ENCODE measurements at places on chromosomes 12 and 14. TPM values are rescaled to one million over a fixed set of nuclear protein-coding genes. Genes with fewer than 3 reads are reported as not detected.

DNA sequence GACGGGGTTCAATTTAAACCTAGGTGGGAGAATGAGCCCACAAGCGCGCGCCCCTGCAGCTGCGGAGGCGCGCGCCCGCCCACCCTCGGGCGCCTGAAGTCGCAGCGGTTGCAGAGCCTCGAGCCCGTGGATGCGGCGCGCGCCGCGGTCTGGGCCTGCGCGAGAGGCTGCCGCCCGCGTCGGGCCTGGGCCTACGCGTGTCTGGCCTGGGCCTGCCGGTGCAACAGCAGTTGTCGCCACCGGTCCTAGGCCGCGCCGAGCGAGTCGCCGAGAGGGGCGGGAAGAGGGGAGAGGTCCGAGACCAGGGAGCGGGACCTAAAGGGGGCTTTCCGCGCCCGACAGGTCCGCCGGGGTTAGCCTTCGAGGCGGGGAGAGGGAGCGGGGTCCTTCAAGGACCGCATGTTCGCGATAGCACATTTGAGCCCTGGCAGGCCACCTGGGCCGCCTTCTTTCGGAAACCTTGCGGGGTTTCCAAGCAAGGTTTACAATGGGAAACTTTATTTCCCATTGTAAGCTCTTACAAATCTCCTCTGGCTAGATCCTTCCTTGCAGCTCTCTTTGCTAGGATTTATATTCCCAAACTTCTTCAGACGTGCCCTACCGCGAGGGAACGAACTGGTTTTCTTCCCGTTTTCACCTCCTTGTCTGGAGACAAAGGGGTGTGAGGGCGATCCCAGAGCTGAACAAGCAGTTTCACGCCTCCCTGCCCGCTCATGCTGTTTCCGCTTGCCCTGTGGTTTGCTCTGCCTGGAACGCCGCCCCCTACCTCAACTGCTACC, 6.8 kb downstream of the SIX6 start:
- DNase-seq, result peak; percentile 35
- peaks cover 5% of the 10 kb centered on the region for H3K4me1 ChIP-seq
- peaks cover 73% of the 10 kb centered on the region for H3K27me3 ChIP-seq
- peak overlapping the region; percentile 30 for H3K27ac ChIP-seq
- no peak overlapping the region for H3K4me3 ChIP-seq
- no peaks in the 10 kb centered on the region for H3K36me3 ChIP-seq

DNA sequence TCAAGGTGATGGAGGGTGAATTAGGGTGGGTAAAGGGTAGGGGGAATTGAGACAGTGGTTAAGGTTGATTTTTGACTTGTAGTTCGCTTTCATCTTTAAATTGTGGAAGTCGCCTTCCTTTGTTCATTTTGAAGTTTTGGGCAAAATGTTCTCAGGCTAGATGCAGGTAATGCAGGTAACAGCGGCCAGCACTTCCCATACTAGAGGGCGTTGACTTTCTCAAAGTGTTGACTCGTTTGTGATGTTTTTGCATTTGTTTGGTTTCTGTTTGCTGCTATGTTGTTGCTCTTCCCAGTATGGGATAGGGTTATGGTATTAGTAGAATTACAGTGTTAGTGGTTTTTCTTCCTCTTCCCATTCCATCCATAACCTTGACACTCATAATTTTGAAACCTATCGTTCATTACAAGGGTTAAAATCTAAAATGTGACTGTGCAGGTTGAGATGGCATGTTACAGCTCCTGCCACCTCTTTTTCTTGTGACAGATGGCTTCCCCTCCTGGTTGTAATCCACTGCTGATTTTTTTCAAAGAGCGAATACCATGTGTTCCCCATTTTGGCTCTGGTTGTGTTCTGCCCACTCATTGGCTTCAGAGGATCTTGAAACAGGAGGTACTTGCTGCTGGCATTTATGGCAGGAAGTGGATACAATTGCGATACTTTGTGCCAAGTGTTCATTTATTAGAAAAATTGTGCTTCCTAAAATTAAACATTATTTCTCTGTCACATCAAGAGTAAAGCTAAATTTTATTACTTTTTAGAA, 57.1 kb downstream of the ERC1 start:
- H3K4me1 ChIP-seq, result peaks cover 10% of the 10 kb centered on the region
- DNase-seq, result no peak
- H3K4me3 ChIP-seq, result no peak overlapping the region
- peaks cover 4% of the 10 kb centered on the region for H3K36me3 ChIP-seq
- H3K27me3 ChIP-seq, result no peaks in the 10 kb centered on the region
- no peak overlapping the region for H3K27ac ChIP-seq

- DNase-seq, result no peak
- no peak overlapping the region for H3K27ac ChIP-seq
- peaks cover 3% of the 10 kb centered on the region for H3K36me3 ChIP-seq
- peaks cover 5% of the 10 kb centered on the region for H3K4me1 ChIP-seq
- H3K4me3 ChIP-seq, result no peak overlapping the region
- H3K27me3 ChIP-seq, result no peaks in the 10 kb centered on the region
Measured at GRCh38 chr12:91857813-91858542, 287.7 kb downstream of the BTG1 start.

DNA sequence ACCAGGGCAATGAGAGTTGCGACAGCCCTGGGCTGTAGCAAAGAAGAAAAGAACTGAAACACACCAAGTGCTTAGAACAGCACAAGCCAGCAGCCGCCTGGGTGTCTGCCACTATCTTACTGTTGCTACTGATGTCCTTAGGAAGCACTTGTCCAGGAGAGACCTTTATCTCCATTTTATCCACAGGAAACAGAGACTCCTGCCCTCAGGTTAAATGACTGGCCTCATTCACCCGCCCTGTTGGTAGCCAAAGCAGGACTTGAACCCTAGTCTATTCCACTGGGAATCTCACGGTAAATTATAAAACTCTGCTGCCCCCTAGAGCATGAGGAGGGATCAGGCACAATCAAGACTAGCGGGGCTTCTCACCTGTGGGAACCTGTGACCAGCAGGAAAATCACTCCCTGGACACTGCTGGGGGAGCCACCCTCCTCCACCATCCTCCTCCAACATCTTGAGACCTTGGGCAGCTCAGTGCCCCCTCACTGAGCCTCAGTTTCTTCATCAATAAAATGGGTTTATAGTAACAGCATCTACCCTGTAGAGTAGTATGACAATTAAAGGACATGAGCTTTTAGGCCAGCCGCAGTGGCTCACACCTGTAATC, 20.5 kb upstream of the TESC start:
- DNase-seq, result no peak
- H3K27me3 ChIP-seq, result no peaks in the 10 kb centered on the region
- no peak overlapping the region for H3K4me3 ChIP-seq
- peaks cover 3% of the 10 kb centered on the region for H3K4me1 ChIP-seq

- H3K4me1 ChIP-seq, result peaks cover 2% of the 10 kb centered on the region
- H3K27ac ChIP-seq, result no peak overlapping the region
- H3K36me3 ChIP-seq, result no peaks in the 10 kb centered on the region
Measured at GRCh38 chr12:124147027-124147426, 147.9 kb upstream of the RFLNA start.

Gene CD4
- 2.6 TPM for total RNA-seq

GRCh38 chr12:120842595-120842994, 61.6 kb downstream of the SPPL3 start:
- peaks cover 8% of the 10 kb centered on the region for H3K36me3 ChIP-seq
- peaks cover 14% of the 10 kb centered on the region for H3K4me1 ChIP-seq
- no peak overlapping the region for H3K4me3 ChIP-seq
- DNase-seq, result no peak

DNA sequence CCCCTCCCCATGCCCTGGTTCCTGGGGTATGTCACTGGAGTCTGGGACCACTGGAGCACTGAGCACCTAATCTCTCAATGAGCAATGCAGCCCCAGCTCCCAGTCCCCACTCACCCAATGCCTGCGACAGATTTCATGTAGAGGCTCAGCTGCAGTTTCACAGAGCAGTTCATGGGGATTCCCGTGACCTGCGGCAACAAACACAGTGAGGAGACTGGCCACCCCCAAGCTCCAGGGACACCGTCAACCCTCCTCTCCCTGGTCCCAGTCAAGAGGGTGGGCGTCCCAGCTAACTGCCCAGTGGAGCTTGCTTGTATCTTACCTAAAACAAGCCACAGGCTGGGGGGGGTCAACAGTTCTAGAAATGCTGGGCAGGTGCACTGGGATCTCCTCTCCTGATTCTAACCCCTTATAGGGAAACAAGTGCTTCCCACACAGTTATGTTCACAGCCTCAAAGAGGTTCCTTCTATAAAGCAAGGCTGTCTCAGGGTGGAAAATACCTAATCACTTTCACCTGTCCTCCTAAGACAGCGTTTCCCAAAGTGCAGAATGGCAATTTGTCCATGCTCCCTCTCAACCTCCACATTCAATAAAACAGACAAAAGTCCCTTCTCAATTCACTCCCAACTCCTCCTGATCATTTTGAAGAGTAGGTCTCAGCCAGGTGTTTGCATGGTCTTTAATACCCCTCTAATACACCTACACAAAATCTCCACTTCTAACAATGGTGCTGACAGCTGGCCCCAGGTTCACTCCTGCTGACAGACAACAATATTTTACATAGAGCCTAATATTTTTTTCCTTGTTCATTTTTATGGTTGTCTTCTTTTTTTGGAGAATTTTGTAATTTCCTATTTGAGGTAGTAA, 68.3 kb downstream of the SCARB1 start:
- H3K4me3 ChIP-seq, result no peak overlapping the region
- DNase-seq, result no peak
- H3K36me3 ChIP-seq, result peaks cover 6% of the 10 kb centered on the region
- H3K27me3 ChIP-seq, result no peaks in the 10 kb centered on the region

DNA sequence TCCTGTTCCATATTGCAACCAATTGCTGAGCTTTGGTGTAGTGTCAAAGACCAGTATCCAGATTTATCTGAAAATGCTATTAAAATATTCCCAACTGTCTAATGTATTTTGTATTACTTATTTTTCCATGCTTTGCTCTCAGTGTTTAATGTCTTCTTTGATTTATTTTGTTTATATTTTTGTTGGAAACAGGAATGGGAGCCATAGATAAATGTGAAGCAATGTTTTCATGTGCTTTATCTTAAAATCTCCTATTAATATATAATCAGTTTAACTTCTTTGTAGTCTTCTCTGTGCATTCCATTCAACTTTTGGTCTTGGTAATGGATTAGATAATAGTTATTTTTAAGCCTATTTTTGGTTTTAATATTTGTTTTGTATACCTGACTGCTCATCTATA, 8.8 kb downstream of the RAP1B start:
- H3K27me3 ChIP-seq, result no peaks in the 10 kb centered on the region
- H3K27ac ChIP-seq, result no peak overlapping the region
- no peak overlapping the region for H3K4me3 ChIP-seq
- peaks cover 42% of the 10 kb centered on the region for H3K36me3 ChIP-seq
- H3K4me1 ChIP-seq, result peaks cover 66% of the 10 kb centered on the region

- H3K36me3 ChIP-seq, result no peaks in the 10 kb centered on the region
- H3K4me1 ChIP-seq, result peaks cover 4% of the 10 kb centered on the region
- H3K4me3 ChIP-seq, result peak overlapping the region; percentile 69
- peak; percentile 59 for DNase-seq
- H3K27me3 ChIP-seq, result peaks cover 13% of the 10 kb centered on the region
- no peak overlapping the region for H3K27ac ChIP-seq
Measured at GRCh38 chr12:116508145-116509121, 50.7 kb upstream of the MAP1LC3B2 start.

DNA sequence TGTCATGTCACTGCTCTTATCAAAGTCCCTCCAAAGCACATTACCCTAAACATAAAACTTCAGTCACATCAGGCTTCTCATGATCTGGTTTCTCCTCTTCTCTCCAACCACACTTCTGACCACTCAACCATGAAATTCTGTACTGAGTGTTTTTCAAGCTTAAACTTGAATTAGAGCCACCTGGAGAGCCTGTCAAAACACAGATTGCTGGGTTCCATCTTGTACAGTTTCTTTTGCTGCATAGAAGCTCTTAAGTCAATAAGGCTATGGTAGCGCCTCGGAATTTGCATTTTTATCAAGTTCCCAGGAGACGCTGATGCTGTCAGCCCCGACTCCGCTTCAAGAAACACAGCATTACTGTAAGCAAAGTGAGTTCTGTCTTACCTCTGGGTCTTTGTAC, 16.4 kb upstream of the SRRM4 start:
- H3K36me3 ChIP-seq, result no peaks in the 10 kb centered on the region
- H3K27me3 ChIP-seq, result no peaks in the 10 kb centered on the region
- H3K27ac ChIP-seq, result no peak overlapping the region
- H3K4me1 ChIP-seq, result no peaks in the 10 kb centered on the region

GRCh38 chr14:91410771-91411536, 6.7 kb downstream of the CCDC88C start:
- H3K27ac ChIP-seq, result peak overlapping the region; percentile 91
- no peak for DNase-seq
- H3K36me3 ChIP-seq, result peaks cover 59% of the 10 kb centered on the region
- H3K4me3 ChIP-seq, result peak overlapping the region; percentile 86
- H3K27me3 ChIP-seq, result no peaks in the 10 kb centered on the region

Gene KLRC1
- total RNA-seq, result 7.8 TPM

Gene LBHD2
- total RNA-seq, result not detected

- peaks cover 30% of the 10 kb centered on the region for H3K4me1 ChIP-seq
- no peak for DNase-seq
- no peaks in the 10 kb centered on the region for H3K27me3 ChIP-seq
- H3K27ac ChIP-seq, result peak overlapping the region; percentile 42
- H3K4me3 ChIP-seq, result peak overlapping the region; percentile 5
Measured at GRCh38 chr12:92912052-92912451, 17.0 kb downstream of the EEA1 start.

GRCh38 chr12:75756111-75756510, 244.7 kb upstream of the KRR1 start:
- no peak overlapping the region for H3K4me3 ChIP-seq
- H3K27me3 ChIP-seq, result peaks cover 9% of the 10 kb centered on the region
- no peak for DNase-seq
- H3K27ac ChIP-seq, result no peak overlapping the region
- no peaks in the 10 kb centered on the region for H3K36me3 ChIP-seq

Gene ATF1
- total RNA-seq, result 36.4 TPM

GRCh38 chr14:105646175-105646574, 119.8 kb downstream of the TMEM121 start:
- H3K4me3 ChIP-seq, result no peak overlapping the region
- no peak overlapping the region for H3K27ac ChIP-seq
- peaks cover 2% of the 10 kb centered on the region for H3K27me3 ChIP-seq
- no peaks in the 10 kb centered on the region for H3K36me3 ChIP-seq
- peak; percentile 34 for DNase-seq
- no peaks in the 10 kb centered on the region for H3K4me1 ChIP-seq

DNA sequence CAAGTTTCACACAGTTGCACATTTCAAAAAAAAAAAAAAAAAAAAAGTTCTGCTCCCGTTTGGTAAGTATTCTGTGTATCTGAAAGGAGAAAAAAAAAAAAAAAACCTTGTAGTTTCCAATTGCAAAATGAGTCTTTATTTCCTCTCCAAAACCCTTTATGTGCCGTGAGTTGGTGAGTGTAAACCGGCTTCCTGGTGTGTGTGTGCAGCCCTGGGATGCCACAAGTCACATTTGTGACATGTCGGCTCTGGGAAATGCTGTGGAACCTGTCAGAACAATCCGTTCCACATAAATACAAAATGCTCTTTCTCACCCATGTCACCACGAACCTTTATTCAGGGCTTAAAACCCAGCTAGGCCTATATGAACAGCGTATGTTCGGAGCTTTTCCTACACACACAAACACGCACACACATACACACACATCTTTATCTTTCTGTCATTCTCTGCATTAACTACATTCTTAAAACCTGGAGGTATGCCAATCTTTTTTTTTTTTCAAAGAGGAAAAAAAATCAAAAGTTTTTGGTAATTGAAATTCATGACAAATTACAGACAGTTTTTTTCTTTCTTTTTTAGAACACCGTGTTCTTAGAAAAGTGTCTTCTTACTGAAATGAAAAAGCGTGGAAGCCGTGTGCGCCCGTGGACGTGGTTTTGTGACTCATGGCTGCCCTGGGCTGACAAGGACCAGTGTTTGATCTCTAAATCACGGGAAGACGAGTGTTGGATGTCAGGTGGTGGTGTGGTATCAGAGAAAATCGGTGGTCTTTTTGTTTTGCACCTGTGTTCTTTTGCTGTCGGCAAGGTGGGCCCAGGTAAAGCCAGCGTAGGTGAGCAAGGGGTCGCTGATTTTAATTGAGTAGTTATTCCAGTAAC, 612.0 kb downstream of the VRK1 start:
- H3K27ac ChIP-seq, result peak overlapping the region; percentile 47
- DNase-seq, result no peak
- peaks cover 11% of the 10 kb centered on the region for H3K27me3 ChIP-seq
- H3K36me3 ChIP-seq, result no peaks in the 10 kb centered on the region
- peak overlapping the region; percentile 47 for H3K4me3 ChIP-seq
- H3K4me1 ChIP-seq, result peaks cover 22% of the 10 kb centered on the region

Data from activated naive CD8-positive, alpha-beta T cell treated with anti-CD3 and anti-CD28 coated beads, Interleukin-2, amount 10 ng/mL, durations not matched to agents 7 days and 5 days (primary cell).